ENCODE measurements at places on chromosomes 13 and 19.
A peak's percentile ranks its signal among the peaks of the same experiment; 100 is the strongest.

DNA sequence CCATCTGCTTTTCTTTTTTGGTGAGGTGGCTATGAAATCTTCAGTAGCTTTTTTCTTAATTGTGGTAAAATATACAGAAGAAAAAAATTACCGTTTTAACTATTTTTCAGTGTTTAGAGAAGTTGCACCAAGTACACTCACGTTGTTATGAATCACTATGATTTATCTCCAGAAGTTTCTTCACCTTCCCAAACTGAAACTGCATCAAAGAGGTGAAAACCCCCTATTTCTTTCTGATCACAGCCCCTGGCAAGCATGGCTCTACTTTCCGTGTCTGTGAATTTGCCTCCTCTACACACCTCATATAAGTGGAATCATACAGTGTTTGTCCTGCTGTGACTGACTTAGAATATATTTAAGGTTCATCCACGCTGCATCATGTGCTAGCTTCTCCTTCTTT is 15.6 kb upstream of the SIGLEC10 start:
- no peak for DNase-seq

DNA sequence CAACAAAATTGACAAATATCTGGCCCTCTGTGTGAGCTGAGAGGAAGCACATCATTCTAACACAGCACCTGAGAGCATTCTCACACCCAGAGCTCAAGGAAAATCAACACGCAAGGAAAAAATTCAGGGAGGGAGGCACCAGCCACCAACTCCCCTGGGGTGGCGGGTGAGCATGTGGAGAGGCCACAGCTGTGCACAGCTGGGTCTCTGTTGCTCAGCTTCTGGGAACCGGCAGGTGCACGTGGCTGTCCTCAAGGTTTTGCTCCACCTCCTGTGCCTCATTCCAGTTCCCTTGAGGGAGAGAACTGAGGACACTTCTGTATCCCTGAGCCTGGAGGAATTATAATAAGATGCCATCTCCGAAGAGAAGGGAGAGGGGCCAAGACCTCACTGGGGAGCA is 134.0 kb downstream of the USP12 start:
- DNase-seq = no peak

- DNase-seq = no peak
Measured at GRCh38 chr13:79772811-79773210, 291.9 kb downstream of the NDFIP2 start.

DNA sequence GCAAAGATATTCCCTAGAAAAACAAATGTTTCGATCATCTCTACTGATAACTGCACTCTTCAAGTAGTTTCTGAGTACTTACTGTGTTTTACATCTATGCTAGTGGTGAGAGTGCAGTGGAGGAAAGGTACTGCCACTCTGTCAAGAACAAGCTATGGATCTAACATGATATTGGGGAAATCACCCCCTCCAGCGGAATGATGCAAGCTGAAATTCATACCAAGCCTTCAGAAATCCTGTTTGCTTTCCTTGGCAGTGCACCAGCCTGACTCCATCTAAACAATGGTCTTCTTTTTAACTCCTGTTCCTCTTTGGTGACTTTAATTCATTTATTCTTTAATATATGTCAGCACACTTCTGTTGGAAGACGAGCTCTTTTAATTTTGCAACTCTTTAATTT is 238.0 kb downstream of the PCDH9 start:
- DNase-seq = peak; percentile 33
